Thoracic aorta (tissue), 2 donors: ENCODE measurements at places on chromosomes 12 and 14. TPM values are rescaled to one million over a fixed set of nuclear protein-coding genes. Genes with fewer than 3 reads are reported as not detected.

DNA sequence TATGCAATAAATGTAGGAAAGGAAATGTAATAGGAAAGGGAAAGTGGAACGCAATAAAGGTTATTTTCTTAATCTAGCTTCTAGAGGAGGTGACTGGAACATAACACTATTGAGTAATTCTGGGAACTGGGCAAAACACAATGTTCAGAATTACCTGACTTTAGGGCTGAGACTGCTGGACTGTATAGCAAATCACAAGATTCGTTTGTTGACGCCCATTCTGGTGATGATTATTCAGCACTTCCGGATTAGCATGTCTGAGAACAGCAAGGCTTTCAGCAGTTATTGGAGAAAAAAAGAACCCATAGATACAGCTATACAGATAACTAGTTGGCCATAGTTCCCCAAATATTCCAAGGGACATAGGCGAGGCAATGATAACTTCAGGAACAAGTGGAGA is 2.3 kb upstream of the KLRD1 start:
- DNase-seq: no peak

DNA sequence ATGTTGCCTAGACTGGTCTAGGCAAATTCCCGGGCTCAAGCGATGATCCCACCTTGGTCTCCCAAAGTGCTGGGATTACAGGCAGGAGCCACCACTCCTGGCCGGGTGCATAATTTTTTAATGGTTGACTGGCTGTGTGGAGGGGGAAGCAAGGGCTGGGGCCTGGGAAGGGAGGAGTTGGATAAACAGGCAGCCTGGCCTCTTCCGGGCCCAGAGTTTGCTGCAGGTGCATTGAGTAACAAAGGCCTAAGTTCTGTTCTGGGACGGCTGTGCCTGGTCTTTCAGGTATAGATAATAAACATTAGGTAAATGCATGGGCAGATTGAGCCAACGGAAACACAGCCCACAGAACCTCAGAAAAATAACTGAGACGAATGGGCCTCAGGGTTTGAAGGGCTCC is 191.3 kb upstream of the TBX3 start:
- no peak for DNase-seq

DNA sequence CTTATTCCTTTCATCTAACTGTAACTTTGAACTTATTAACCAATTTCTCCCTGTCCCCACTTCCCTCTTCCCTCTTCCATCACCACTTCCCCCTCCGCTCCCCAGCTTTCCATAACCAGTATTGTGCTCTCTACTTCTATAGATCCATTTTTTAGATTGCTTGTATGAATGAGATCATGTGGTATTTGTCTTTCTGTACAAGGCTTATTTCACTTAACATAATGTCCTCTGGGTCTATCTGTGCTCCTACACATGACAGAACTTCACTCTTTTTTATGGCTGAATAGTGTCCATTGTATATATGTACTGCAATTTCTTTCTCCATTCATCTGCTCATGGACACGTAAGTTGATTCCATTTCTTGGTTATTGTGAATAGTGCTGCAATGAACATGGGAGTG is 14.4 kb downstream of the ERP27 start:
- DNase-seq: no peak

STAC3 gene
- total RNA-seq: 0.56 TPM

GOLGA5 gene
- 29.5 TPM for total RNA-seq

IL22 gene
- not detected for total RNA-seq

SSTR1 gene
- 0.95 TPM for total RNA-seq

OR4E2 gene
- not detected for total RNA-seq
